ENCODE measurements at places on chromosomes 5 and 9.

DNA sequence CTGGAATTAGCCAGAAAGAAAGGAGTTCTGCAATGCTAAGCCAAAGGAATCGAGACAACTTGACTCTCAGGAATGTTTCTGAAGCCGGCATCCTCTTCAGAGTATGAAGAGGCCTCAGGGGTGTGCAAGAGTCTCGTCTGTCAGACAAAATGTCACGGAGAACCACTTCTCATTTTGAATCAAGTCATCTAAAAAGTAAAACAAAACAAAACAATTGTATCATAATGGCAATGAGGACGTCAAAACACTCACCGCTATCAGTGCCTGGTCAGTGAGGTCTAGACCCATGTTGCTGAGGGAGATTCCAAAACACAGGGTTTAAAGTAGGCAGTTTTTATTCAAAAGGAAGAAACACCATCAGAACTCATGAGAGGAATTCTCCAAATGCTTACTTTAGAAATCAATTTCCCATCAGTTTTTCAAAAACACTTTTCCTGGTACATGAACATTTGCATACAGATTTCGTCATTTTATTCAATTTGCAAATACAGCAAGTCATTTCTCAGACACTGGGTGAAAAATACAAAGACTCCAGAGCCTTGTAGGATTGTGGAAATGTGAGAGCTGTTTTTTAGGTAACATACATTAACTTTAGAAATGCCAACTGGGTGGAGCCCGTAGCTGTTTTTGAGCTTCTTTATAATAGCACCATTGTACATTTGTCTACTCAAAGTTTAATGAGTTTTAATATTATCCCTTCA is 89.5 kb upstream of the MAP3K1 start:
- DNase-seq, result no peak

DNA sequence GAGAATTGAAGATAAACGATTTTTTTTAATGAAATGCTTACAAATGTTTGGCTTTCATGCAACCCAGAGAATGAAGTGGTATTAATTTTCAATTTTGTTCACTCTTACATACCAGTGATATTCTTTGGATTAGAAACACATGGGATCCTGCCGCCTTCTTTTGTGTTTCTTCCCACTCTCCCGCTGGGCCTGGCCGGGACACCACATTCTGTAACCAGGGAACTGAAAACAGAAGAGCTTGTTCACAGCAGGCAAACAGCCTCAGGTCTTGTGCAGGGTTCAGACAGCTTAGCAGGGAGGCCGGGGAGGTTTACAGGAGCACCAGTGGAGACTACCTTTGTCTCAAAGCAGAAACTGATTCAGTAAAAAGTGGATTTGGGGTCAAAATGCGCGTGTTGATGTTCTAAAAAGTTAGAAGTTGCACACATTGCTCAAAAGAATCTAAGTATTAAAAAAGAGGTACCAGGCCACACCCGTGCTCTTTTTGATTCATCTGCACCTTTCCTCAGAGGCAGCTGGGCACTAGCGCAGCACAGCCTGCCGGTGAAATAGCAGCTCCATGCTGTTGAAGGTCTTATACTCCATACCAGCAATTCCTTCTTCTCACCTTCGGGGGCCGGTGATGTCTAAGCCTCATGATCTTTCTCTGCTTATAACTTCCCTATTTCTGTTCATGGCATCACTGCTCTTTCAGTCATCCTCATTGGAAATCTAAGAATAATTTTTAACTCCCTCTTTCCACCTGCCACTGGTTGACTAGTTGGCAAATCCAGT is 67.1 kb downstream of the GRAMD2B start:
- no peak for DNase-seq

GRCh38 chr5:137681191-137681590 is 54.7 kb downstream of the KLHL3 start:
- no peak for DNase-seq

DNA sequence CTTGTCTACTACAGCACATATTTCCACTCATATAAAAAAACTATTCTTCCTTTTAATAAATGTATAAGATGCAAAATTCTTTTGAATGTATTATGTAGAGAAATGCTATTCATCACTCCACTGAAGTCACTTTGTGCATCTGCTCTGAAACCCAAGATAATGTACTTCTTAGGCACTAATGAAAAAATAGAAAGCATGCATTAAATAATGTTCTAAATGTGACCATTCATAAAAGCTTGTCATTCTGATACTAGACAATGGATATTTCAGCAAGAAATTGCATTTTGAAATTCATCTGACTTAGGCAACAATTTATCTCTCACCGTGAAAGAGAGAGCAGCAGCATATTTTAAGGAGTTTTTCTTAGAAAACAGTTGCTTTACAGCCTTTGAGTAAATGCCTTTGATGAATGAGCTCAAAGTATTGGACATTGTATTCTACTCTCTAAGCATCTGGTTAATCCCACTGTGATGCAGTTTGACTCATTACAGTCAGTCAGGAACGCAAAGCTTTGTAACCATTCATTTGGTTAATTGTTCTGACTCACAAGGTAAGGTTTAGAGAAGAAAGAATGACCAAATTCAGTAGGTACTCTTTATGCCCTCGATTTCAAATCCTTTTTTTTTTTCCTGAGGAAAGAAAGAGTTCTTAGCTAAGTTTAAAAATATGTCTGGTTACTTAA is 2233.8 kb upstream of the C9orf72 start:
- no peak for DNase-seq

- no peak for DNase-seq
These were observed 437.9 kb downstream of the EFNA5 start for GRCh38 chr5:107232788-107233187.

DNA sequence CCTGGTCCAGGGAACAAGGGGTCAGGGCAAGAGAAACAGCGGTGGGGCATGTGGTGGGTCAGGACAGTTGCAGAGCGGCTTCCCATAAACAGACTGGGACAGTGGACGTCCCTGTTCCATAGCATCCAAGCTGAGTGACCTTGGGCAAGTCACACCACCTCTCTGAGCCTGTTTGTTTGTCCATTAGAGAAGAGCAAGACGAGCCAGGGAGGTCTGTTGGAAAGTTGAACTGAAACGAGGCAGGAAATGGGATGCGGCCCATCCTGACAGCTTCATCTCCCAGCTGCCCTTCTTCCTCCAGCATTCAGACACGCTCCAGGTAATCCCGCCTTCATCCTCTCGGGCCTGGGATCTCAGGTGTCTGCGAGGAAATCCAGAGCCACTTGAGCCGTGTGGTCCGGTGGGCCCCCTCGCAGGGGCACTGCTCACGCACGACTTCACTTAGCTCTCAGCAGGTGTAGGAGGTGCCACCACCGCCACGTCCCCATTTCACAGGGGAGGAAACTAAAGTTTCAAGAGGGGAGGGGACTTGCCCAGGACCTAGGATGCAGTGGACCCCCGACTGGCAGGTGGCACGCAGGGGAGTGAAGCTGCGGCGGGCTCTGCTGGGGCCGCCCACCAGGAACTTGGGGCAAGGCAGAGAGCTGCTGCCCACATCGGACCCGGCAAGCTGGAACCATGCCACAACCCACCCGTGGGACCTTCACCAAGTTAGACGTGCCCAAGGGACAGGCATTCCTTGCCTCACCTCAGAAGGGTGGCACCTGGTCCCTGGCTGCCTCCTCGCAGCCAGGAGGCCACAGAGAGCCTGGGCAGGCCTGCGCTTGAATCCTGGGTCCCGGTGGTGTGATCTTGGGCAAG is 13.0 kb downstream of the PTGES2 start:
- no peak for DNase-seq

GRCh38 chr5:57302164-57302563 is 128.3 kb downstream of the GPBP1 start:
- DNase-seq, result no peak

DNA sequence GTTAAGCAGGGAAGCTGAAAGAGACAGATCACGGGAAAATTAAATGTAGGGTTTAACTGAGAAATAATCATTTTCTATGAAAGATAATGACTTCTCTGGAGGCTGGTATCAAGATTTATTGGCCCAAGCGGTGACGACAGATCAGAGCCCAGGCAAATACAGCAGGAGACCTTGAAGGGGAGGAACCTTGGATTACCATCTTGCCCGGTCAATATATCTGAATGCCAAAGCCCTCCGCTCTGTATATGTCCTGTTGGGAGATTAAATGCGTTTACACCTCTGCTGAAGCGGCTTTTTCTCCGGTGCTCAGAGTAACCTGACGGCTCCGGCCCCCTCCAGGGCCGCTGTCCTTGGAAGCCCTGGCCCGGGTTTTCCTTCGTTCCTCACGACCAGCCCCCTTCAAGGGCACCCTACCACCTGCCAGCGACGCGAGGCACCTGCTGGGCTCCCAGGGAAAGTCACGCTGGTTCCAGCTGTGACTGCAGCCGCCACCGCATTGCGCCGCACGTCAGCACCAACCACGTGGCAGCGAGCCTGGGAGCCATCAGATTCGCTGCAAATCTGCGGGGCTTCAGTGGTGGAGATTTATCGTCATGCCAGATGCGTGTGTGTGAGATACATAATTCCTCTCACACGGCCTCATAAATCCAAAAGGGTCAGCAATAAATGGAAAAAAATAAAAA is 4.4 kb upstream of the QSOX2 start:
- no peak for DNase-seq

DNA sequence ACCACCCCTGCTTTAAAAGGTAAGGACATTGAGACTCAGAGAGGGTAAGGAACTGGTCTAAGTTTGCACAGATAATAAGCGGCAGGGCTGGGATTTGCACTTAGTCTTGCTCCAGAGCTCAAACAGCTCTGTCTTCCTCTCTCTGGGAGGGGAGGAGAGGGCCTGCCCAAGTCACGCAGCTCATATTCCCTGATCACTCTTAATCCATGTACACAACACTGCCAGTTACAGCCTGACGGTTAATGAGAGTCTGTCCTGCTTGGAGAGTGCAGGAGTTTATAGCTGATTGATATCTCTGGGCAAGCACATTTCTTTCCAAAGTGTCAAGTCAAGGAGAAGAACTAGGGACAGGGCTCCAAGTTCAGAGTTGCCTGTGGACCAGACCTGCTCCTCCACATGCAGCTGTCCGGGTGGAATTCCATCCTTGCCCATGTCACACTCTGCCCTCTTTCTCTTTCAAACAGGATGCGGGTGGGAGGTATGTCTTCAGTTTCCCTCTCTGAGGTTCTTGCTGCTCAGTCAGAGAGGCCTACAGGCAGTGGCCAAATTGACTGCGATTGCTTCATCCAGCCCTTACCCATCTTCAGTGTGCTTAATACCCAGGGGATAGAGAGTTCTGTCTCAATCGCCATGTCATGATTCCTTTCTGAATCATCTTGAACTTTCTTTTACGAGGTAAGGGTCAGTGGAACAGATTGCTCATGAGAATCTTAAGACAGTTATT is 54.5 kb downstream of the GALNT12 start:
- DNase-seq, result no peak

DNA sequence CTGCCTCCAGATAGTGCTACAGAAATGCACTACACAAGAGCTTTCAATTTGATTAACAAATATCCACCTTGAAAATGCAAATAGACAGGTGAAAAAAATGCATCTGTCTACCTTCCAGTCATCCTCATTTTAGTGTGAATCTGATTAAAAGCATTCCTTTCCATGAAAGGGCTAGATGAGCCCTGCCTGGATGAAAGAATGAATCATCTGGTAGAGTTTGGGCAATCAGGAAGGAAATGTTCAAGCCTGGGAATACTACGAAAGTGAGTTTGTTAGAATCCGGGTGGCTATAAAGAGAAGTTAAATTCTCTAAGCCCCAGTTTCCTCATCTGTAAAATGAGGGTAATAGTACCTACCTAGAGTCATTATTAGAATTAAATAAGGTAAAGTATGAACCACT is 142.6 kb downstream of the FAM114A2 start:
- DNase-seq, result no peak

- no peak for DNase-seq
These were observed 217.5 kb upstream of the OTULINL start for GRCh38 chr5:14364096-14364495.

DNA sequence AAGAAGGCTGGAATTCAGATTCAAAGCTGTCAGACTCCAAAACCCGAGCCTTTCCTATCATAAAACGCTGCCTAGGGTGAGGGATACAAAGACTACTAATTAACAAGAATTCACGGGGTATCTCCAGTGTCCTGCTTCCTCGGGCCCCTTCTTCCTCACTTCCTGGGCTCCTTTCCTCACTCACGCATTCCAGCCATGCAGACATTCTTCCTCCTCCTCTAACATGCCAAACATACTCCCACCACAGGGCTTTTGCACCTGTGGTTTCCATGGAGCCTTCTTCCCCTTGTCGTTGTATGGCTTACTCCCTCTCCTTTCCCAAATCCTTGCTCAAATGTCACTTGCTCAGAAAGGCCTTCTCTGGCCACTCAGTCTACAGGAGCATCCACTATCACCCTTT is 191.4 kb upstream of the TRIM32 start:
- DNase-seq, result no peak

DNA sequence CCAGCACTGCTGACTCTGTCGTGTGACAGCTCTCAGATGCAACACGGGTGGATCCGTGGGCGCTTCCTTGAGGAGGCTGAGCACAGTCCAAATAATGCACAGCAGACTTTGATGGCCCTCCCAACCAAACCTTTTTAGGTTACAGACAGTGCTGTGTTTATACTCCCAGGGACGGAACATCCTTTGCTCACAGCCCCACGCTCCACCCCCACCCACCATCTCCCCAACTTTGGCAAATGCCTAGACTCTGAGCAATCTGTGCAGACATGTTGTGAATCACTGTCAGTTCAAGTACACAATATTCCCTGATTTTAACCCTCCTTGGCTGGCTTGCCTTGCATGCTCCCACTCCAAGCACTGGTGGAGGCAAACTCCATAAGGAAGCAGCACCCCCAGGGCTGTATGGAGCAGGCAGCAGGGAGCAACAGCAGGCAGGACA is 324.6 kb downstream of the MLLT3 start:
- no peak for DNase-seq

DNA sequence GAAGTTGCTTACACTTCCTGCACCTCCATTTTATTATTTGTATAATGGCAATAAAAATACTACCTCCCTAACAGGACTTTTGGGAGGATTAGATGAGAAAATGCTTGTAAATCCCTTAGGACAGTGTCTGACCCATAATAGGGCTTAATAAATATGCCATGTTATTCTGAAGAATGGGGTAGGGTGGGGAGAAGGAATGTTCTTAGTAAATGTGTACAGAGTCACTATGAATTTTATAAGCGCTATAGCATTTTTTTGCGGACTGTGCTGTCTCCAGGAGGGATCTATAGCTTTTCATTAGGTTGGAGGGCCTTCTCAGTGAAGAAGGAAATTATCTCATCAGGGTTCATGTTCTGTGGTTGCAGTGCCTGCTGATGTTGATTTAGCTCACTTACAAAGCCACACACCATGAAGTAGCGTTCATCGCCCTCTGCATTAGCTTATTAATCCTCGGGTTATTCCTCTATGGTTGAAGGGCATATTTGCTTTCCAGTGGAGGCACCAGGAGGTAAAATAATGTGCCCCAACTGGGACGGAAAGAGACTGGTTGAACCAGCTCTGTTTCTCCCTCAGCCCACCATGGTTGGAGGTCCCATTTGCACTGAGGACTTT is 497.1 kb downstream of the ARHGEF28 start:
- DNase-seq, result no peak
